Daoy (cell line): ENCODE measurements at places on chromosomes 13 and 19.
A peak's percentile ranks its signal among the peaks of the same experiment; 100 is the strongest.

DNA sequence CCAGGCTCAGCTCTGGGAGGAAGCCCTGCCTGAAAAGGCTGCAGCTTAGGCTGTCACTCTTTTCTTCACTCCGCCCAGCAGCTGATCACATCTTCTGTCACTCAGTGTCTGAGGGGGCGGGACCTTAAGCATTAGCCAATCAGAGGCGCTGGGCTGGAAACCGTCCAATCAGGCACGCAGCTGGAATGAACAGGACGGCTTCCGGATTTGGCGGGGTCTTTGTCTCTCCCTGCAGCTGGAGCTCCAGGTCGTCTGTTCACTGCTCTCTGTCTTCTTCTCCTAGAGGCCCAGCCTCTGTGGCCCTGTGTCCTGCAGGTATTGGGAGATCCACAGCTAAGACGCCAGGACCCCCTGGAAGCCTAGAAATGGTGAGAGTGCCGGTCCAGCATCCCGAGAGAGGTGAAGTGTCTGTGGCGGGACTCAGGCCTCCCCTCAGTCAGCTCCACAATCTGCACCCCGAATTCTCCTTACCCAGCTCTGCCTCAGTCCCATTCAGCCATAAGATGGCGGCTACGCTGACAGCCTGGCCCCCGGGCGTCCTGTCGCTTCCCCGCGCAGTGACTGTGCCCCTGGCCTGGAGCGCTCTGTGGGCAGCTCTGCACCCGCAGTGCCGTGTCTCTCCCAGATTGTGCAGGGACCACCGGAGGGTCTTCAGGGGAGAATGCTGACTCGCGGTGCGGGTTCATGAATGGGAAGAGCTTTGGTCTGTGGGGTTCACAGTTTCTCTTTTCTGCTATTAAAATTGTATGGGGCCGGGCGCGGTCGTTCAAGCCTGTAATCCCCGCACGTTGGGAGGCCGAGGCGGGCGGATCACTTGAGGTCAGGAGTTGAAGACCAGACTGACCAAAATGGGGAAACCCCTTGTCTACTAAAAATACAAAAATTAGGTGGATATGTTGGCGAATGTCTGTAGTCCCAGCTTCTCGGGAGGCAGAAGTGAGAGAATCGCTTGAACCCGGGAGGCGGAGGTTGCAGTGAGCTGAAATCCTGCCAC lies at the start of gene ZNF66:
ZNF66 (plus strand) TSS at position 222 of the 994 bp plus-strand sequence; CDS start at position 366, 144 bp downstream.
- DNase-seq: peak; percentile 97

DNA sequence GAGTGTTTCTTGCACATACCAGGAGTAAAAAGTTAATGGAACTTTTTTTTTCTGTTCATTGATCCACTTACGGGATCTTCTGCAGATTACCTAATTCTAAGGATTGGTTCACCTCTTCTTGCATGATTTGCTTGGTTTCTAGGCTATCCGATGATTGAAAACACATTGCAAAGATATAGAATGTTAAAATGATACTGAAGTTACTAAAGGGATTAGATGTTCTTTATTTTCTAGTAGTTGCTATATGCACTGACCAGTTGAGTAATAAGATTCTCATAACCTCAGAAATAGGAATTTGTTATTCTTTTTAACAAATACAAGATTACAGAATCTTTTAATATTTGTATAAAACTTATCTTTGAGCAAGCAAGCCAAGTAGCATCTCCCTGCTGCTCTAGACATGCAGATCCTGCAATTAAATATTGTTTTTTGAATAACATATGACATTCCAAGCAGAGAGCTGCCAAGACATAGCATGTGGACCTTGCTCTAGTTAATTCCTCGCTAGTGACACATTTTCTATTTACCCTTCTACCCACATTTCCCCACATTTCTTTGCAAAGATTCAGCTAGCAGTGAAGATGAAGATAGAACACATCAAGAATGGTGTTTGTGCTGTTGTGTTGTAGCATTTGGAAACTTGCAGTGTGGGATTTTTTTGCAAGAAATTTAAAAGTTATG lies 51.7 kb upstream of the RNF113B start:
- no peak for DNase-seq

DNA sequence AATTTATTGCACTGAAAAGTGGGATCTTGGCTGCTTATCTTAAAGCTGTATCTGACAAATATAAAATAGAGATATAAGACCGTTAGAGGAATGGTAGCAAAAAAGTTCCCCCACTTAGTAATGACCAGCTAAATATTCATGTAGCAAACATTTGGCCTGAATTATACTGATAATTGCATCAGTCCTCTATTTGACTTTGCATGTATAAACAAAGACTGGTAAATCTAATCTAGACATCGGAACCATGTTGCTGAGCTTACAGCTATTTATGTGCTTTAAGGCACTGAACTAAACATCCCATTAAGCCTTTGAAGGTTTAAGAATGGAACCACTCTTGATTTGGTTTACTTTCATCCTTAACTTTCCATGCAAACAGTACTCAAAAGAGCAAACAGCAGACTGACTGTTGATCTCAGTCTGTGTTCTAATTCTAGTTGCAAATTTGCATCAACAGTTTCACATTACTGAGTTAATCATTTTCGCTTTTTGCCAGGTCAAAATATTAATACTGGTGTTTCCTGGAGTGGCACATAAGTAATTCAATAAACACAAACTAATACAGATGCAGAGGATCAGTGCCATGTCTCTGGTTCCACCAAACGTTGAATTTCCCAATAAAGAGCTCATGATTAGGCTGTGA lies 203.5 kb upstream of the HTR2A start:
- no peak for DNase-seq

DNA sequence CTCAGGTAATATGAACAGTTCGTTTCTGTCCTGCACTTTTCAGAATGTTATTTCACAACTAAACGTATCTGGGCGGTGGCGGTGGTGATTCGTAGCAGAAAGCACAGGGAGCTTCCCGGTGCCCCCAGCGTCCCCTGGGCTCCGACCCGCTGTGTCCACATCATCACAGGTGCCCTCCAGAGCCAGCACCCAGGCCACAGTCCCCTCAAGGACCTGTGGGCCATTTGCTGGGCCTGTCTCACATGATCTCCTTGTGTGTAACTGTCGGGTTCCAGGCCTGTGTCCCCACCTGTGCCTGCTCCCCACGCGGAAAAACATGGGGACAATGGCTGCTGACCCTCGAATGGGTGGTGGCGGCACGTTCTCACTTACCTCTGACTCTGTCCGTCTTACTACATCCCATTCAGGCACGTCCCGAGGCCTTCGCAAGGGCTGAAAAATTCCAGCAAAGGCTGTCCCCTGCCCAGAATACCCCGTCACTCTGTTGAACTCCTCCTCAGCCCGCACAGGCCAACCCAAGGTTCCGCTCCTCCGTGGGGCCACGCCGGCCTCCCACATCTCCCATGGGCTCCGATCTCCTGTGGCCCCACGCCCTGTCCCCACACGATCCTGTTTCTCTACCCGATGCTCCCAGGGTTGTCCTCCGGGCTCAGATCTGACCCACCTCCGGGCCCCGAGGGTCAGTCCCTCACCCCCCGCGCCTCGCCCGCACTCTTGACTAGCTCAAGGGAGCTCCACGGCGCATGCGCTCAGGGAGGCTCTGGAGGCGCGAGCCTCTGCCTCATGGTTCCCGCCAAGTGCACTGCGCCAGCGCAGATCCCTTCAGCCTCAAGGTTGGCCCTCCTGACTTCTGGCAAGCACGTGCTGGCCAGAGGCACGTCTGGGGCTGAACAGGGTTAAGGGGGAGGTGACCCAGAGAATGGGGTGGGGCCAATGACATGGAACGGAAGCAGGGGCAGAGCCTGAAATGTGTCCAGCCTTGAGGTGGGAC lies 21.2 kb downstream of the DEDD2 start:
- no peak for DNase-seq

GRCh38 chr13:73708393-73708985 lies 425.7 kb downstream of the KLF12 start:
- peak; percentile 41 for DNase-seq

- DNase-seq: no peak
These were observed 60.4 kb upstream of the ABCC4 start for GRCh38 chr13:95361686-95362085.

DNA sequence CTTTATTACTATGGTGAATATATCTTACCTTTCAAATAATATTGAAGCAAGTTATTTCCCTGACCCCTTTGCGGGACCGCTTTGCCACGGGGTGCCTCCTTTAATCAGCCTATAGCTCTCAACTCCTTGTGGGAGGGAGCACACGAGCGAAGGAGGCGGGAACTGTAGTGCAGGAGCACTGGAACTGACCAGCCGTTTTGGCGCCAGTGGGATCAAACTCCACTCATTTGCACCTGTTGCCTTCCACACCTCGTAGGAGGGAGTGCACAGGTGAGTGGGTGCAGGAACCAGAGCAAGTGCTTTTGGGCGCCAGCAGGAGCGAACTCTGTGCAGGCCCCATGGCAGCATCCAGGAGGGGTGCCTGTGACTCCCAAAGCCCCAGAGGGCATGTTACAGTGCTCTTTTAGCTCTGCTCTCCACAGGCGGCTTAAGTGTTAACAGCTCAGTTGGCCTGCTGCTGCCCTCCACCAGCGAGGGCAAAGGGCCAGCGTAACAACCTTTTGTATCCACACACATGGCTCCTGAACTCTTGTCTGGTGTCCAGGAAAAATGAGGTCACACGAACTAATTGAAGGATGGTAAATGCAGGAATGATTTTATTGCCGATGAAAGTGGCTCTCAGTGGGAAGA lies 206.9 kb downstream of the GGACT start:
- no peak for DNase-seq

- DNase-seq: no peak
These were observed 225 bp upstream of the GARIN5A start for GRCh38 chr19:50476907-50477238.

DNA sequence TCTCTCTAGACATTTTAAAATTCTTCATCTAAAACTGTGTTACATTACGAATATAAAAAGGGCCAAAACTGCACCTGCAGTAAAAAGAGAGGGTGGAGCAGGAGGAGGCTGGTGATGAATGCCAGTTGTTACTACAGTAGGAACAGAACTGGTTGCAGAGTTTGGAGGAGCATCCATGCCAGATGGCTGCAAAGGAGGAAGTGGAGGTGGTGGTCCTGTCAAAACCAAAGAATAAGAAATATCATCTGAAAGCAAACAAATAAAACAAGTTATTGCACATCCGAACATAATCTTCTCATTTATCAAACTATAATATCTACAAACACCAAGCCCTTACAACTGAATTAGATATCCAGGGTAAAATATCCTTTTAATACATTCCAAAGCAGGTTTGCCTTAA lies 40.1 kb downstream of the RBM26 start:
- DNase-seq: no peak

- DNase-seq: no peak
These were observed 2.3 kb downstream of the HSD17B14 start for GRCh38 chr19:48833977-48834376.

DNA sequence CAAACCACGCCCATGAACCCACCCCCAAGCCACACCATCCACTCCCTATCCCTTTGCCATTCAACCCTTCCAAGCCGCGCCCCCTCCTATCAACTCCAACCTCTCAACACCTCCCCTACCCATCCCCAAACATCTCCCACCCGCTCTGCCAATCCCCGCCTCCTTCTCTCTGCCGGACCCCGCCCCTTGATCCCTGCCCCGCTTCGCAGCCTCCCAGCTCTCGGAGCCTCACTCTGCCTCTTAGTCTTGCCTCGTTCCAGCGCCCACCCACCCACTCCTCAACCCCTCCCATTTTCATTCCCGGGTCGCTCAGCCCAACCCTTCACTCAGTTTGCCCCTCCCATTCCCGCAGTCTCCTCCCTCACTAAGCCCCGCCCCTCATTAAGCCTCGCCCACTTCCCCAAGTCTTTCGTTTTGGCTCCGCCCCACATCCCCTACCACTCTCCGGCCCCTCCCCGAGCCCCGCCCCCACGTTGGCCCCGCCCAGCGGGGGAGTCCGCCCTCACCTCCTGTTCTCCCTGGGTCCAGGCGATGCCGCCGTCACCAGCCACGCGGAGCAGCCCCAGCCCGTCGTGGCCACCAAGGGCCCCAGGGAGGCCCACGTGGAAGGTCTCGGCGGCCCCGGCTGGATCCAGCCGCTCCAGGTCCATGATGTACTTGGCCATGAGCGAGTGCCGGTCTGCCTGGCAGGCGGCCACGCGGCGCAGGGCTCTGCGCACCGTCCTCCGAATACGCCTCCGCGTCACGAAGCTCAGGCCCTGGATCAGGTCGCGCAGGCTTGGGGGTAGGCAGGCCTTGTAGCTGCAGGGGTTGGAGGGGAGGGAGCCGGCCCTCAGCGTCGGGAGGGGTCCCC lies 5.7 kb downstream of the JAK3 start:
- DNase-seq: peak; percentile 88

GRCh38 chr13:104295537-104295936 lies 1229.3 kb upstream of the SLC10A2 start:
- no peak for DNase-seq

DNA sequence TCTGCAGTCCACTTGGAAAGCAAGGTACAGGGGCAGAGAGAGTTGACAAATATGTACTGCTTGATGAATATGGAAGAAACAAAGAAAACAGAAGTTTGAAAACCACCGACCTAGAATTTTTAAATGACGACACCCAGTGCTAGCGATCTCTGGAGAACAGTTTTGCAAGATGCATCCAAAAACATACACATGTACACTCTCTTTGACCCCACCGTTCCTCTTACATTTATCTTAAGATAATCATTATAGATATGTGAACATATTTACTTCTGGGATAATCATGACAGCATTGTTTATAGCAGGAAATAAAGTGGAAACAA lies 40.8 kb upstream of the IGSF23 start:
- no peak for DNase-seq

- no peak for DNase-seq
These were observed 84.7 kb upstream of the GPR183 start for GRCh38 chr13:99391781-99392469.

DNA sequence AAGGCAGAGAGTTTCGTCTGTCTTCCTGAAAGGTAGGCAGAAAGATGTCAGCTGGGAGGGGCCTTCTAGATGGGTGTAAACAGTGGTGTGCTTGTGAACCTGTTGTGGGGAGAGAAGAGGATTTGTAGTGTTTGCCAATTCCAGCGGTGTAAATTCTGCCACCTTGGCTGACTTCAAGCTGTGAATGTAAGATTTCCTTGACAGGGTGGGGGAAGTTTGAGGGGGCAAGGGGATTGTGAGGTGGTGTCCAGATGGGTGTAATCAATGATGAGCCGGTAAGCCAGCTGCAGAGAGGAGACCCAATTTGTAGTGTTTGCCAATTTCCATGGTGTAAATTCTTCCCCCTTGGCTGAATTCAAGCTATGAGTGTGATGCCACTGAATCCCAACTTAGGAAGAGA lies 61.0 kb upstream of the ADGRE5 start:
- DNase-seq: no peak

- DNase-seq: no peak
These were observed 762 bp upstream of the ZNF233 start for GRCh38 chr19:44258835-44259413.

- no peak for DNase-seq
These were observed 32.3 kb downstream of the ATP7B start for GRCh38 chr13:51978796-51979556.

GRCh38 chr13:73179650-73180274 lies 121.0 kb downstream of the KLF5 start:
- no peak for DNase-seq

- DNase-seq: peak; percentile 70
These were observed 35.6 kb upstream of the NANOS3 start for GRCh38 chr19:13841086-13841961.

DNA sequence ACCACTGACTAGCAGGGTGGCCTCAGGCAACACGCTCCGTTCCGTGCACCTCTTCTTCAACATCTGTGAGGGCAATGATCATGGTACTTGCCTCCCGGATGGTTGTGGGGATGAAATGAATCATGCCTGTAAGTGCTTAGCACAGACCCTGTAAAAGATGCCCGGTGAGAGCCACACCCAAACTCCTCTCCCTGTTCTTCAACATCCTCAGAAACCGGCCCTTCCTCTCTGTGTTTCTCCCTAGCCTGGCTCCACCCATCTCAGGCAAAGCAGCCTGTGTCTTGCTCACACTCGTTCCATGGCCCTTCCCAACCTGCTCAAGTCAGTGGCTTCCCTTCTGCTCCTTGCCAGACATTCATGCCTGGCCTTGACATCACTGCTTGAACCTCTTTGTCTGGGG lies 5.8 kb upstream of the DMKN start:
- peak; percentile 77 for DNase-seq
